SW480 (cell line): ENCODE measurements at places on chromosomes 3 and 15.

GRCh38 chr15:47398594-47398993 is 318.7 kb upstream of the SEMA6D start:
- no peak for DNase-seq

DNA sequence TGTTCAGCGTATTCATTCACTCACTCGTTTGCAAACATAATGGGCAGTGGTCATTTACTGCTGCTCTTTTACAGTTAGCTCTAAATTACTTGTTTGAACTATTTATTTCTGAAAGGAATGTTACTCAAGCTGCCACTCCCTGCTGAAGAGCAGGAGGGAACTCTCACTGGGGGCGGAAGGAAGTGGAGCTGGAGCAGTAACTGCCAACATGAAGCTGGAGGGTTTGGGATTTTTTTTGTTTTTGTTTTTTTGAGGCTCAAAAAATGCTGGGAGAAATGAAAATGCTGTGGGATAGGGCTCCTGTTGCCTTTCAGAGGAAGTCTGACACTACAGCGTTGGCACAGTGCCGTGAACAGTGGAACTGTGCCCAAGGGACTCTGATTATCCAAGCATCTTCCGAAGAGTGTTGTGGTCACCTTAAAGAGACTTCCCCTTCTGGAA is 44.1 kb downstream of the SENP2 start:
- DNase-seq = no peak

GRCh38 chr3:193548406-193548805 is 6.3 kb downstream of the ATP13A4 start:
- DNase-seq = no peak

DNA sequence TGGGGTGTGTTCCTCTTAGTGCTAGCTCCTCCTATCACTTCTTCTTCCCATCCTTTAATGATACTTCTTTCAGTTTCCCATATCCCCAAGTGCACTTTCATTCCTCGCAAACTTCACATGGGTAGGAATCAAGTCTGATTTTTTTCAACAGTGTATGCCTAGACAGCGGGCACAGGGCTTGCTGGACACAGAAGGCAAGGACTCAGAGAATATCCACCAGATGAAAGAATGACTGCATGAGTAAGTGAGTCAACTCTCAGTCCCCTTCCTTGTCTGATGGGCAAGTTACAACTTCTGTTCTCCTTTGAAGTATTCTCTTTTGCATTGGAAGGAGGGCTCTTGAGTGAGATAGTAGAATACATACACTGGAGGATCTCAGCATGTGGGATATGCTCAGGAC is 3.1 kb upstream of the SQOR start:
- no peak for DNase-seq
